Stromal cell of bone marrow (primary cell): ENCODE measurements at places on chromosomes 5 and 9.

DNA sequence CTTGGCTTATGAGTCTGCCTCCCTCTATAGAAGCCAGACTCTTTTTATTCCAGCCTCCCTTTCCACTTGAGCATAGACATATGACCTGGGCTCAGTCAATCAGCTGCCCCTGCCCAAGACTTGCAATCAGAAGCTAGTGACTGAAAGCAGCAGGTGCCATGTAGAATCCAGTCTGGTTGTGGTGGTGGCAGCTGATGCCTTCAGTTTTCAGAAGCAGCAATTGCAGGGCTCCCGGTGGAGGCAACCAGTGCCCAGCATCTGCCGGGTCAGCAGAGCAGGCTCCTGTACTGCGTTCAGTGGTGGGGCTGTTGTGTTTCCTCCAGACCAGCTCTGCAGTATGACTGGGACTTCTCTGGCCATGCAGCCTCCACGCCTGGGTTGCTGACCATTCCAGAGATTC lies 53.9 kb upstream of the PALM2AKAP2 start:
- no peak for DNase-seq

GRCh38 chr9:73810585-73811215 lies 659.0 kb downstream of the ANXA1 start:
- DNase-seq: no peak

GRCh38 chr5:150542933-150543445 lies 35.1 kb downstream of the NDST1 start:
- no peak for DNase-seq

- DNase-seq: no peak
Observed at GRCh38 chr5:169724303-169725087, 87.4 kb downstream of the DOCK2 start.

GRCh38 chr5:137622850-137623249 lies 113.0 kb downstream of the KLHL3 start:
- DNase-seq: no peak
